Caco-2 (cell line): ENCODE measurements at places on chromosomes 2 and 18.
A peak's percentile ranks its signal among the peaks of the same experiment; 100 is the strongest.

GRCh38 chr2:18830962-18831361 lies 241.6 kb upstream of the NT5C1B start:
- DNase-seq, result peak; percentile 72

- no peak for DNase-seq
These were observed 277.7 kb upstream of the ACVR2A start for GRCh38 chr2:147567136-147567535.

DNA sequence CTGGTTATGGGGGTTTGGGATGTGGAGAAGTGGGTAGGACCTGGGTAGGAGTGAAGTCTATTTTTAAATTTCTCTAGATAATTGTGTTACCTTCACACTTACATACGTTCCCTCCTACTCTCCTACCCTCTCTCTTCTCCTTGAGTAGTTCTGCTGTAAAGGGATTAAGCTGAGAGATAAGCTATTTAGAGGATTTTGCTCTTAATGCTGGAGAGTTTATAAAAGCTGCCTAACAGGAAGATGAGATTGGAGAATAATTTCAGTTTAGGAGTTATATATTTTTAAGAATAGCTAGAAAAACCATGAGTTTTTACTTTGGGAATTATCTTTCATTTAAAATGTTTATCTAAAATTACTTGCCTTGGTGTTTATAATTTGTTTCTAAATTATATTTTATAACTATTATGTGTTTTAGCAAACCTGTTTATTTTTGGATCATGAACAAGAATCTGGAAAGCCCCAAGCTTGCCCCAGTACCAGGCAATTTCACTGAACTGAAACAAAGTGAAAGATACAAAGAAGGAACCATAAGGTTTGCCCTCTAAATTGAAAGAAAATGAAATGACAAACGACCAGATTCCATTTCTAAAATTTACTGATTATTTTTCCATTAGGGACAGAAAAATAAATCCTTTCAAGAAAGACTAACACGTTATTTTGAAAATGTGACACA lies 101.5 kb downstream of the ZNF532 start:
- no peak for DNase-seq

DNA sequence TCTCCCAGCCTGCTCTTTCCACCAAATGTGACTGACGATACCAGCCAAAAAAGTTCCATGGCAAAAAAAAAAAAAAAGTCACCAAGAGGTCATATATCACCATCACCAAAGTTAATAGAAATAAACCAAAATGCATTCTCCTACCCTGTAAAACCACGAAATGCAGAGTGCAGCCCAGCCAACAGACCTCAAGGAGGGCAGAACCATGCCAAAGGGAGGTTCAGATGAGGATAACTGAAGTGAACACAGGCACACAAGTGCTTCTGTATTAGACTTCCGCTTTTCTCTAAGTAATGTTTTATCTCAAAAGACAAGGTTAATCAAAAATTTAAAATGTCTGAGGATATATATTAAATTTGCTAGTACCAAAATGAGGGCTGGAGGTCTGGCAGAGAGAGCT lies 5.5 kb downstream of the SERPINE2 start:
- no peak for DNase-seq

- no peak for DNase-seq
These were observed 1.1 kb downstream of the PAX8 start for GRCh38 chr2:113277474-113278072.

- DNase-seq, result no peak
These were observed 13.3 kb upstream of the CCDC85A start for GRCh38 chr2:56170504-56170903.

DNA sequence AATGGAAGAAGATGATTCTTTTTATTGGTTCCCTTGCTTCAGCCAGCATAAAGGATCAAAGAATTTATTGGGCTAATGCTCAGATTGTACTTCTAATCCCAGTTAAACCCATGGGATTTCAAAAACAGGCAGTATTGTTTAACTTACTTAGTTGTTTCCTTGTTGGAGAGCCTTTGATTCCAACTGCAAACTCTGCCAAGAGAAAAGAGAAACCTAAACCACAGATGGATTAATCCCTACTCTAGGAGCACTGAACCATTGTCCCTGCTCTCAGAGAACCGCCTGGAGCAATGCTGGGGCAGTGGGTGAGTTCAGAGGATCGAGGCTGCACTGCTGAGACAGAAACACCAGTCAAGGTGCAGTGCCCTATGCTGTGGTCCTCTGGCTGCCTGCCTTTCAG lies 44.9 kb upstream of the SIGLEC15 start:
- no peak for DNase-seq

GRCh38 chr2:205692104-205692503 lies 9.8 kb downstream of the NRP2 start:
- DNase-seq, result no peak

- no peak for DNase-seq
These were observed 130.5 kb downstream of the ZNF516 start for GRCh38 chr18:76364282-76365259.

- DNase-seq, result no peak
These were observed 42.0 kb upstream of the CCDC150 start for GRCh38 chr2:196597531-196597930.

DNA sequence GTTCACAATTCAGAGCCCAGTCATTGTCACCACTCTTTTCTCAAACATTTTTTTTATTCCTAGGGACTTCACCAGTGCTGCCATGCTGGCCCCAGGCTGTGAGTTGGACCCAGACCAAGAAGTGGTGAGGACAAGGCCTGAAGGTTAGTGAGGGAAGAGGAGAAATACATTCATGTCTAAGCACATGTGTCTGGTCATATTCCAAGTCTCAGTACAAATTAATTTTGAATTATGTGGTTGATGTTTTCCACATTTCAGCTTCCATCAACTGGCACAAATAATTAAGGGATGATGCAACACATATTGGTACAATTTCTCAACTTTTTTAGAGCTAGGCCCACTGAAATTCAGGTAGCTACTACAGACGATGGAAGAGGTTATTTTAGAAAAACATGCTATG lies 106.6 kb upstream of the UPP2 start:
- DNase-seq, result no peak

- no peak for DNase-seq
These were observed 522.9 kb upstream of the FSHR start for GRCh38 chr2:49677227-49677626.

DNA sequence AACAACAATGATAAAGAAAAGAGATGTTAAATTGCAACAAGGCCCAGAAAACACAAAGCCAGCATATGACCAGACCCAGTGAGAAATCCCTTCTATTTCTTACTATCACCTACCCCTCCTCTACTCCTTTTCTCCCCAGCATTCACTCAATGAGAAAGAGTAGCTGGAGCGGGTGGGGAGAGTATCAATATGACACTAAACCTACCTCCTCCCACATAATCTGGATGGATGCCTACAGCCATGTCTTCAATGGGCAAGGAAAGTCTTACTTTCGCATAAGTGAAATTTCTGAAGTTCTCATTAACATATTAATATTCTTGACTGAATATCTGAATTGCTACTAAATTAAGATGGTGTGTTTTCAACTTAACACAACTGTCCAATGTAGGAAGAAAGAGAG lies 78.2 kb downstream of the AFF3 start:
- no peak for DNase-seq

DNA sequence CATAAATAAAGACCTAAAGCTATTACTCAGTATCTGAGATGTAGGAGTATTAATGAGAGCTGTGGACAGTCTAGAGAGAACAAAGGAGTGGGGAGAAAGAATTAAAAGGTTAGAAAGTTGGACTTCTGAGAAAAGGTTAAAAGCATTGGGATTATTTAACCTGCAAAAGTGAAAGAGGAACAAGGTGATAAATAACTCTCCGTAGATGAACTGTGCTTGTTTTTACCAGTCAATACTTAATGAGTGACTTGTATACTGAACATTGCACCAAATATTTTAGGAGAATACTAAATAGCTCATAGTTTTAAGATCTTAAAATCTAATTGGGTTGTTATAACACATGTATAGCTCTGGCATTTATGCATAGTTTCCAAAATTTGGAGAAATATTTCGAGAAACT lies 137.5 kb downstream of the GPD2 start:
- no peak for DNase-seq

DNA sequence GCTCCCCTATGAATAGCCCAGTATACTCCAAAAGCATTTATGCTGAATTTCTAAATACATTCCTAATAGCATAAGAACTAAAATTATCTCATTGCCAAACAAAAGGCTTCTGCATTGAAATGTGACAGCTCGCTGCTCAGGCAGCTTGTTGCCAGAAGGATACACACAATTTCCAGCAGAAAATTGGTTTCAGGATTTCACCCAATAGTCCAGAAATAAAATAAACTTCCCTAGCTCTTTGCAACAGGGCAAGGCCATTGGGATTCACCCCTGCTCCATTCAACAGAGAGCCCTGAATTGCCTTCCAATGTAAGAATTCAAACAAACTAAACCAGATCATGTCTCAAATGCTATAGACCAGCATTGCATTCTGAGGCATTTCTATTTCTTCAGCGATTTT lies 70.7 kb downstream of the RBM43 start:
- DNase-seq, result no peak

- no peak for DNase-seq
These were observed 87.6 kb downstream of the ALPK2 start for GRCh38 chr18:58541146-58541788.

DNA sequence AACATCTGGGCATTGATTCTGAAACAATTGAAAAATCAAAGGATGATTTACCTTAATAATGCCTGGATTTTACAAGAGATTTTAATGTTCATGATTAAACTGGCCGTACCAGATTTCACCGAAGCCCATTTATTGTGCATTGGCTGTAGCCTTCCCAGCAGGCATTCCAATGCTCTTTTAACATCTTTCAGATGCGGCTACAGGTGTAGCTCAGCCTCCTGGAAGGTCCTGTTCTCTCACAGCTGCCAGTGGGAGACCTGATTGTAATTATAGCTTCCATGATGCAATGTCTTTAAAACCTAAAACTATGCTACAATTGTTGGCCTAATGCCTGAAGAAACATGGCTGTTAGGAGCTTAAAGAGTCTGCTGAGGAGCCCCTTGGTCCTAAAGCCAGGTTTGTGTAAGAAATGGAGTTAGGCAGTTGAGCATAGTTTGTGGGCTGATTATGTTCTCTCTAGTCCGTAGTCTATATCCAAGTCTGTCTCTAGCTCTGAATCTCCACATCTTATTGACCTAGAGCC lies 147.4 kb downstream of the CERS6 start:
- DNase-seq, result no peak

DNA sequence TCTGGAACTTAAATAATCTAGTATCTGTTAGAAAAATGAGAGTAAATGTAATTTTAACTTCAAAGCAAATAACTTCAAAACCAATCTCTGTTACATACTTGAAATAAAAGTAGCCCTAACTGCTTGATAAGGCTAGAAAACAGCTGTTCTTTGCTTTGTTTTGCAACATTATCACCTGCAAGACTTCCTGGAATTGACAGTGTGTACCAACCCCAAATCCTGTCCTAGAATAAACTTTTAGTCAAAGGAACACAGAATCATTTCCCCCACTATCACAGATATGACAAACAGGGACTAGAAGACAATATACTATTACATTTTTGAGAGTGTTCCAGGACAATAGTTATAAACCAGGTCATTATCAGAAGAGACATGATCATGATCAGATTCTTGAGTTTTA lies 105.3 kb upstream of the PGAP1 start:
- no peak for DNase-seq

- DNase-seq, result no peak
These were observed 110.8 kb downstream of the BCL11A start for GRCh38 chr2:60442608-60443007.

- DNase-seq, result no peak
These were observed 135.1 kb upstream of the TFPI start for GRCh38 chr2:187689372-187689771.

DNA sequence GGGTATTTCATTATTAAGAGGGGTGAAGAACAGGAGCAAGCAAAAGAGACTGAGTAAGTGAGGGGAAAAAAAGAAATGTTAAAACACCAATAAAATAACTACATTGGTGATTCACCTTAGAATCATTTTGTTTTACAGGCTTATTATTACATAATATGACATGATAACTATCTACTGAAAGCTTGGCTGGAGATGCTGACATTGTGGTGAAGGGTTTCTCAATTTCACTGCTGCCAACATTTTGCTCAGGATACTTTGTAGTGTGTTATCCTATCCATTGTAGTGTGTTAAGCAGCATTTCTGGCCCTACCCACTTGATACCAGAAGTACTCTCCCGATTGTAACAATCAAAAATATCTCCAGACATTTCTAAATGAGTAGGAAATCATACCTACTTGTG lies 1564.6 kb upstream of the NXPH2 start:
- no peak for DNase-seq

DNA sequence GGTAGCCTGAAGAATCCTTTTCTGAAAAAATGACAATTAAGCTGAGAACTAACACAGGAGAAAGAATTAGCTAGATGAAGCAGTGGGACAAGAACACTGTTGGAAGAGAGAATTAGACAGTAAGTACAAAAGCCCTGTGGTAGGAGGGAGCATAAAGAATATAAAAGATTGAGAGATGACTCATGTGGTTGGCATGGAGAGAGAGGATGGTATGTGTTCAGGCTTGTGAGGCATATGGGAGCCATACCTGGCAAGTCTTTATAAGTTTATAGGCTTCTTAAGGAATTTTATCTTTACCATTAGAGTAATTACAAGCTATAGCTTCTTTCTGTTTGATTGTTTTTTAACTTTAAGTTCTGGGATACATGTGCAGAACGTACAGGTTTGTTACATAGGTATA lies 325.0 kb downstream of the ARL6IP6 start:
- no peak for DNase-seq

- no peak for DNase-seq
These were observed 323.0 kb downstream of the MTX2 start for GRCh38 chr2:176592216-176592615.

GRCh38 chr2:111950236-111950635 lies 51.8 kb downstream of the MERTK start:
- DNase-seq, result no peak

DNA sequence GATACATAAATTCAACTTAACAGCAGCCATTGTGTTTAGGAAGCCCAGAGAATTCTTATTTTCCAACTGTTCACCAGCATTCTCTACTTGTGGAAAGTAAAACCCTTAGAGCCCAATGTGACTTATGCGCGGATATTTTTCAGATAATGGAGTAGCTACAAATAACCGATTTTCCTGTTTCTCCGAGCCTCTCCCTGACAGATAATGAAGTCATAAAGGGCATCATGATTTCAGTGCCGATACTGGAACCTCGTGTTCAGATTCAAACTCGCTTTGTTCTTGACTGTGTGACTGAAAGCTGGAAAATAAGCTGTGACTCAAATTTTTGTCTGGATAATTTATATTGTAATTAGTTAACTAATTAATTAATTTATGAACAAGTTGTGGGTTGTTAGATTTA lies 228.2 kb downstream of the VAPA start:
- no peak for DNase-seq

GRCh38 chr2:176392249-176392648 lies 123.0 kb downstream of the MTX2 start:
- no peak for DNase-seq
